ENCODE measurements at places on chromosomes 2 and 18.

DNA sequence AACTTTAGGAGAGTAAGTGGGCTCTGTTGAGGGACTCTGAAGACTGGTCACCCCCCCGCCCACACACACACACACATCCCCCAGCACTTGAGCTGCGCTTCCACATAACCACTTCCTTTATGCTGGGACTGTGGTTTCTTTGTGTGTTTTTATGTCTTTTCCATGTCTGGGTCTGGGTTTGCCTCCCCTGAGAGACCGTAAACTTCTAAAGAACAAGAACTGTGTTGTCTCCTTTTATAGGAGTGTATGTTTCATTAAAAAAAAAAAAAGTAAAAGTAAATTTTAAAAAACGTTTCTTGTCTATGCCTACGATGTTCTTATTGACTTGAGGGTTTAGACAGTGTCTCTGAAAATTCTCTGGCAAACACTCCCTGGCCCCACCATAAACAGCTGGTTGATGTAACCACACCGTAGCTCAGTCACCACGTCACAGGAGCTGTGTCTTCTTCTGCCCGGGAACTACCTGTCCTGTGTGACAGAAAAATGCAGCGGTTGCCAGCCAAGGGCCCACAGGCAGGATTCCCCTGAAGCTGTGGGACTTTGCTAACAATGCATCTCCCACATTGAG, 68.0 kb downstream of the KLHL29 start:
- peak; percentile 53 for DNase-seq

DNA sequence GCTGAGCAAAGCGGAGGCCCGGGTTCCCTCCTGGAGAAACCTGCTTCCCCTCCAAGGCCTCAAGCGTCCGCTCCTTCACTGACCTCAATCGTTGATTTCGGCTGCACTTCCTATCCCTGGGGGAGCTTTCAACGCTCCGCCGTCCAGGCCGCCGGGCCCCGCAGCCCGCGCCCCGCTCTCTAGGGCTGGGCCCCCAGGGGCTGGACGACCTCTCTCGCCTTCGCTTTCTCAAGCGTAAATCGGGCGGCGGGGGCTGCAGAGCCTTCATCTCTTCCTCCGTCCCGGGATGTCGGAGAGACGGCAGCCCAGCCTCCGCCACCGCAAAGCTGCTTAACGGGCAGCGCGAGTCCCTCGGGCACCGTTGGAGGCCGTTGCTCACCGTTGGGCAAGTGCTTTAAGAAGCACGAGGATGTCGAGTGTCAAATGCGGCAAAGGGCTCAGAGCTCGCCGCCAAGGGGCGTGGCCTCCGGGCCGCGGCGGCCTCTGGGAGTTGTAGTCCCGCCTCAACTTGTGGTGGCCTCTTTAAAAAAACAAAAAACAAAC, 8.5 kb downstream of the HES6 start:
- no peak for DNase-seq

- no peak for DNase-seq
Observed at GRCh38 chr2:96315400-96316071, 9.6 kb upstream of the ITPRIPL1 start.

- no peak for DNase-seq
Observed at GRCh38 chr2:172623249-172623965, 67.5 kb downstream of the PDK1 start.

DNA sequence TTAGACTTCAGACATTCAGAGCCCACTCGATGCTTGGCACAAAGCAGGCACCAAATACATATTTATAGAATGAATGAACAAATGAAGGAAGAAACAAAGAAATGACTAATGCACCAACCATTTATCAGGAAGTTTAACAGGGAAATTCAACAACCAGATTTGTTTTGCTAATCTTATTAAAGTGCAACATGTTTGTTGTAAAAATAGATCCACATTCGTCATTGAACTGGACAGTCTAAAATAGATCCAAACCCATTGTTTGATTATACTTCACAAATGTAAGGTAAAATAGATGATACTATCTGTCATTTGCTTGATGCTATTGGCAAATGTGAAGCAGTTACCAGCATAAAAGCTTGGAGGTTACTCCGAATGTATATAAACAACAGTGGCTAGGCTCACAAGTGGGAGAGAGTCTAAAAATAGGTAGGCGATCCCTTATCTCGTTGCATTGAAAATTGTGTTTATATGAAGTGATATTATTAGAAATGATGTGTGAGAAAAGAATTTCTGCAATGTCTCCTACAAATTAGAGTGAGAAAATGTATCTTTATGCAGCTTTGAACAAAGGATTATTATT, 246.2 kb downstream of the NEDD4L start:
- no peak for DNase-seq

DNA sequence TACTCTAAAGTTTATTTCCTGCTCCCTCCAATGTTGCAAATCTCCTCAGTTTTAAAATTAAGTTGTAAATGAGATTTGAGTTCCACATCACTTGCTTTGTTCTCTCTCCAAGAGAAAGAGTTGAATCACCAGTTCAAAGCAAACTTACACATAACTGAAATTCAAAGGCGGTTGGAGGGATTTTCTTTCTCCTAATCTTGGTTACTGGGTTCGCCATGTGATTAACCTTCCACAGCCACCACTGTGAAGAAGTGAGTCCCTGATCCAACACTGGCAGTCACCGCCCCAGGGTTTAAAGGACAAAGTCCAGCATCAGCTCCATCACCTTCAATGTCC, 247.1 kb downstream of the MYCN start:
- DNase-seq = no peak

DNA sequence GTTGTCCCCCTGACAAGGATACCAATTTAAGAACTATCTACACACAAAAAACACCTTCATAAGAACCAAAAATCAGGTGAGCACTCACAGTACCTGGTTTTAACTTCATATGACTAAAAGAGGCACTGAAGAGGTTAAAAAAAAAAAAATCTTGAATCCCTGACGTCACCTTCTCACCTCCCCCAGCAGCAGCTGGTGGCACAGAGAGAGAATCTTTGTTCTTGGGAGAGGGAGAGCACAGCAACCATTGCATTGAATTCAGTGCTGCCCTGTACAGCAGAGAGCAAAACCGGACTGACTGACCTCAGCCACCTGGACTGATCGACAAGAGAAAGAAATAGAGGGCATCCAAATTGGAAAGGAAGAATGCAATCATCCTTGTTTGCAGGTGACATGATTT, 566.0 kb downstream of the TMX3 start:
- no peak for DNase-seq

DNA sequence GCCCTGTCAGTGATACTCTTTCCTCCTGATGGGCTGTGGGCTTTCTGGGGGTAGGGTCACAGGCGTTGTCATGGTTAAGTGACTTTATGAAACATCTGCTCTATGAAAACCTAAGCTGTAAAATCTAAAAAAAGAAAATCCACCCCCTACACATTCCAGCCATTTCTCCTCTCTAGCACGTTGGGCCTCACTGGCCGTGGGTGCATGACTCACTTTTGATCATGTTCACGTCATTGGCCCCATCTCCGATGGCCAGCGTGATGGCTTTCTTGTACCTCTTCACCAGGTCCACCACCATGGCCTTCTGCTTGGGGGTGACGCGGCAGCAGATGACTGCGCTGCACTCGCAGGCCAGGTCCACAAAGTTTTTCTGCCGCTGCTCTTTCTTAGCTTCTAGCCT, 39.3 kb upstream of the NARS1 start:
- no peak for DNase-seq

GRCh38 chr2:122028371-122029100, 273.1 kb downstream of the TSN start:
- DNase-seq = no peak

GRCh38 chr2:69955029-69955428, 6.4 kb downstream of the ASPRV1 start:
- no peak for DNase-seq

DNA sequence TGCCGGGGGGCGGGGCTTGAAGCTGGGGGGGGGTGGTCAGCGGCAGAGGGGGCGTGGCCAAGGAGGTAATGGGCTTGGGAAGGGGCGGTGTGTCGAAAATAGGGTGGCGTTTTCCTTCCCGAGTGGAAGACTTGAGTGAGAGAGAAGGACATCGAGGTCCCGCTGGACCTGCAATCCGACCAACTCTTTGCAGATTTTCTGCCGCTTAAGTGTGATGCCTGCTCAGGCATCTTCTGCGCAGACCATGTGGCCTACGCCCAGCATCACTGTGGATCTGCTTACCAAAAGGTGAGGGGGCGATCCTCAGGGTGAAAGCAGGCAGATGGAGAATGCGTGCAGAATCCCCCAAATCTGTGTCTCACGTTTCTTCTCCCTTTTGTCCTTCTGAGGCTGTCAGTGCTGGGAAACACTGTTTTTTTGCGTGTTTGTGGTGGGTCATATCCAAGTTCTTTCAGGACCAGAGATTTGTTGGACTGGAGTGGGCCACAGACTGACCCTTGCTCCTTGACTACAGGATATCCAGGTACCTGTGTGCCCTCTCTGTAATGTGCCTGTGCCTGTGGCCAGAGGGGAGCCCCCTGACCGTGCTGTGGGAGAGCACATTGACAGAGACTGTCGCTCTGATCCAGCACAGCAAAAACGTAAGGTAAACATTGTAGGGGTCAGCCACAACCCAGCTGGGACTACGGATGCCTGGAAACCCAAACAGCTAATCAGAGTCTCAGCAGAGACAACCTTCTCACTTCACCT, 727 bp downstream of the ZFAND2B start:
- no peak for DNase-seq

DNA sequence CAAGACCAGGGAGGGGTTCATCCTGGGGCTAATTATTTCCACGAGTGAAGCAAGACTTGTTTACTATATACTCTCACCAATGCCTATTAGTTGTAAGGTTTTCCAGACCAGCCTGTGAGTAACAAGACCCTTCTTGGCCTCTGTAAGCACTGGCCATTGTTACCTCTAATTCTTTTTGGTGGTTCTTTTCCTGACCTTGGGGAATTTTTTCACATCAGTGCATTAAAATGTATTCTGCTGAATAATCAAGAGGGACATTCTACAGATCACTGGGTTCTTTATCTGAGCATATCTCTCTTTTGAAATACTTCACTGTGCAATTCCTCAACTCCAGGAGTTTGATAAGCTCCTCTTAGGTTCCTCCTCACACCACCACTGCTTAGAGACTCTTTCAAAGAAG, 909.9 kb upstream of the ACVR2A start:
- DNase-seq = no peak

DNA sequence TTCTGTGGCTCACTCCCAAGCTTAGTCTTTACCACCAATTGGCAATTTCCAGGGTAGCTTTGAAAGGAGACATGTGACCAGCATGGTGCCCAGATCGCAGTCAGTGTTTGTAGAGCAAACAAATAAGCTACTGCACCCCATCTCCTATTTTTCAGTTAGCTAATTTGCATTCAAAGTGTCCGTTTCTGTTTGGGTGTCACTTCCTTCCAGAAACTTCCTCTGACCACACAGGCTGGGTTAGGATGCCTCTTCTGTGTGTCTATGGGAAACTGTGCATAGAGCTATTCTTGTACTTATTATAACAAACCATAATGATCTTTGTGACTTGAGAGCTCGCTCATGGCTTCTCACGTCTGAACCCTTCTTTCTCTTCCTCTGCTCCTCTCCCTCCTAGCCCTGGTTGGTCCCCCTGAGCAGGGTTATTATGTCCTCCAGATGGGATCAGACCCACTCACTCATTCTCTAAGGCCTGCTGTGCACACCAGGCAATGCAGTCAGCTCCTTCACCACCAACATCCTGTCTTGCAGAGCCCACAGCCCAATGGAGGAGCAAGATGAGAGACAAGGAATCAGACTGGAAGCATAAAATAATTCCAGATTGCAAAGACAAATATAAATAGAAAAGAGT, 101.2 kb upstream of the ALK start:
- DNase-seq = no peak

GRCh38 chr2:10237392-10238321, 65.0 kb upstream of the HPCAL1 start:
- no peak for DNase-seq

DNA sequence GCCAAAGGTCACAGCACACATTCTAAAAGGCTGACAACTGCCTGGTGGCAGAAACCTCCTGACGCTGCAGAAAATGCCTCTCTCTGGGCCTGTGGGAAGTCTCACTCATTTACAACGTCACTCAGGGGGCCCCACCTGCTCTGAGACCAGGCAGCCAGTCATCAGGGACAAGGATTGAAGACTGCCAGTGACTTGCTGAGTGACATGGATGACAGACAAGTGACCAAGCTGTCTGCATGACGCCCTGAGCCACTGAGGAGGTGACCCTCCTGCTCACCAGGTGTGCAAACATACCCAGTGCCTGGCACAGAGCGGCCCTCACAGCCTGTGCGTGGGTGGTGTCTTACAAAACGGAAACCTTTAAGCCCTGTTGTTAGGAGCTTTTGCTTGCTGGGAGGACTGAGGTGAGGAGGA, 392.4 kb downstream of the TNS1 start:
- DNase-seq = peak; percentile 93

DNA sequence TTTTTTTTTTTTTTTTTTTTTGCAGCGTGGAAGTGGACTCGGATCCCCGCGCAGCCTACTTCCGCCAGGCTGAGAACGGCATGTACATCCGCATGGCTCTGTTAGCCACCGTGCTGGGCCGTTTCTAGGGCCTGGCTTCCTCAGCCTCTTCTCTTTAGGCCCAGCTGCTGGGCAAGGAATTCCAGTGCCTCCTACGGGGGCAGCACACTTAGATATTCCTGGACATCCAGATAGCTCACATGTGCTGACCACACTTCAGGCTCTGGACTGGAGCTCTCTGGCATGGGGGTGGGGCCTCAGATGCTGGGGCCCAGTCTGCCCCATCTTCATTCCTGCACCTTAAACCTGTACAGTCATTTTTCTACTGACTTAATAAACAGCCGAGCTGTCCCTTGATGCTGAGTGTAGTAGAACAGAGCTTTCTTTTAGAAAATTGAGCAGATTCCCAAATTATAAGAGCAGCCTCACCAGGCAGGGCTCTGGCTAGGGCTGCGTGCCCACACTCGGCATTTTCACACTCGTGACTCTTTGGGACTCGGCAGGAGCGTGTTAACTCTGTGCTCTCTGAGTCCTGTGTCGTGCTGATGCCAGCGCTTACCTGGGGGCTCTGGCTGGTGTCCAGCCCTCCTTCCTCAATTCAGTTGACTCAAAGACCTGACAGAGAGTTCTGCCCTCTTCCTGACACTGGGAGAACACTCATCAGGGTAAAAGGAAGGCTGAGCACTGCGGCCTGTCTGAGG, 19.3 kb downstream of the SLC30A3 start:
- DNase-seq = no peak

DNA sequence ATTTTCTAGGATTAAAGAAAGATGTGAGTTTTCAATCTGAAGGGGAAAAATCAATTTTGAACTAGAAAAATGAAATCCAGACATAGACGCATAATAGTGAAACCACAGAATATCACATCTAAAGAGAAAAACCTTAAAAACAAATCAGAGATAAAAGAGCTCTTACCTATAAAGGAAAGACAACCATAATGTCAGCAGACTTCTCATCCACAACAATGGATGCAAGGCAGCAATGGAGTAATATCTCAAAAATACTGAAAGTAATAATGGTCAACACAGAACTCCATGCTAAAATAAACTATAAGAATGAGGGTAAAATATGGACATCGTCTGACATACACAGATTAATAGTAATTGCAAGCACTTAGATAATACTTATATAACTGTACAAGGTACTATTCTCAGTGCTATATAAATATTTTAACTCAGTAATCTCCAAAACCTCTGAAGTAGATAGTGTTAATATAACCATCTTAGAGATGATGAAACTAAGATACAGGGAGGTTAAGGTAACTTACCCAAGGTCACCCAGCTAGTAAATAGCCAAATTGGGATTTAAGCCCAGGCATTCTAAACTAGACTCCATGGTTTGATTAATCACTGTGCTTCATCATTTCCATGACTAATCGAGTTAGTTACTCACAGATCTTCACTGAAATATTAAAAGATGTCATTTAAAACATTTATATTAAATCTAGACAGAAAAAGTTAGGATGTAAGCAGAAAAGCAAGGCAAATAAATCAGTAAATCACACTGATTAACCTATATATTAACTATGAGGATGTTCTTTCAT, 89.4 kb upstream of the SPTBN1 start:
- DNase-seq = no peak

GRCh38 chr18:56214706-56215105, 423.7 kb downstream of the TXNL1 start:
- no peak for DNase-seq

Measured in RPMI8226 (cell line).